ENCODE measurements at places on chromosomes 2 and 18.

GRCh38 chr2:678964-679363 is 1.8 kb upstream of the TMEM18 start:
- DNase-seq, result no peak

- DNase-seq, result no peak
Observed at GRCh38 chr2:165239856-165240515, 772 bp downstream of the SCN2A start.

- DNase-seq, result no peak
Observed at GRCh38 chr18:41674506-41674905, 280.5 kb upstream of the PIK3C3 start.

- no peak for DNase-seq
Observed at GRCh38 chr2:23351388-23352141, 33.4 kb upstream of the KLHL29 start.

GRCh38 chr2:190867212-190867611 is 13.4 kb upstream of the GLS start:
- no peak for DNase-seq

DNA sequence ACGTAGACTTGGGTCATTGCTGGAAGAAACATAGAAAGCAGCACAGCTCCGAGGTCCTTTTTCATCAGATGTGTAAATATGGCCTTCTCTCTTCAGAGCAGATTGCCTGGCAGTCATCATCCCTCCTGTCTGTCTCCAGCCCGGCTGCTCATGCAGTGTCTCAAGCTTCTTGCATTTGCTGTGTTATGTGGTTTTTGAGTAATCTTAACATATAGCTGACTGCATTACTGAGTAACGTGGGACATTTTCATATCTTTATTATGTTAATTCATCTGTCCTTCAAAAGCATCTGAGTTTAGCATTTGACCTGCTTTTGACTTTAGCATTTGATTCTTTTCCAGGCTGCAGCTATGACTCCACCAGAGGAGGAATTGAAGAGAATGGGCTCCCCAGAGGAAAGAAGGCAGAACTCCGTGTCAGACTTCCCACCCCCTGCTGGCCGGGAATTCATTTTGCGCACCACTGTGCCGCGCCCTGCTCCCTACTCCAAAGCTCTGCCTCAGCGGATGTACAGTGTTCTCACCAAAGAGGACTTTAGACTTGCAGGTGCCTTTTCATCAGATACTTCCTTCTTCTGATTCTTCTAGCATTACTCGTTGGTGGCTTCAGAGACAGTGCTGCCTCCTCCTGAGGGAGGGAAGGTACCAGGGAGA is 116.2 kb downstream of the RAB3GAP1 start:
- no peak for DNase-seq

DNA sequence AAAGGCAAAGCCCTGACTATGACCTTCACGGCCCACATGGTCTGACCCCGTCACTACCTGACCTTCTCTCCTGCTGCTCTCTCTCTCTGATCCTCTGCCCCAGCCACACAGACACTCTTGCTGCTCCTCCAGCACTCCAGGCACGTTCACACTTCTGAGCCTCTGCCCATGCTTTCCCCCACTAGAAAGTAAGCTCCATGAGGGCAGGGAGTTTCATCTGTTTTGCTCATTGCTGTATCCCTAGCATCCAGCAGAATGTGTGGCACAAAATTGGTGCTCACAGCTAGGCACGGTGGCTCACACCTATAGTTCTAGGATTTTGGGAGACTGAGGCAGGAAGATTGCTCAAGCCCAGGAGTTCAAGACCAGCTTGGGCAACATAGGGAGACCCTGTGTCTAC is 52.5 kb upstream of the STPG4 start:
- DNase-seq, result no peak

- DNase-seq, result no peak
Observed at GRCh38 chr2:74079522-74080341, 68.0 kb downstream of the BOLA3 start.

DNA sequence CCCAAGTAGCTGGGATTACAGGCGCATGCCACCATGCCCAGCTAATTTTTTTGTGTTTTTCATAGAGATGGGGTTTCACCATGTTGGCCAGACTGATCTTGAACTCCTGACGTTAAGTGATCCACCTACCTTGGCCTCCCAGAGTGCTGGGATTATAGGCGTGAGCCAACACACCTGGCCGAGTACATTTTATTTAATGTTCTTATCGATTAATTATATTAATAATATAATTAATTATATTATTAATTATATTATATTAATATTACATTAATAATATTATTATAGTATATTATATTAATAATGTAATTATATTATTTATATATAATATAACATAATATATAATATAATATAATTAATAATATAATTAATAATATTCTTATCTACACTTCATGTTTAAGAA is 101.4 kb downstream of the CCDC85A start:
- no peak for DNase-seq

DNA sequence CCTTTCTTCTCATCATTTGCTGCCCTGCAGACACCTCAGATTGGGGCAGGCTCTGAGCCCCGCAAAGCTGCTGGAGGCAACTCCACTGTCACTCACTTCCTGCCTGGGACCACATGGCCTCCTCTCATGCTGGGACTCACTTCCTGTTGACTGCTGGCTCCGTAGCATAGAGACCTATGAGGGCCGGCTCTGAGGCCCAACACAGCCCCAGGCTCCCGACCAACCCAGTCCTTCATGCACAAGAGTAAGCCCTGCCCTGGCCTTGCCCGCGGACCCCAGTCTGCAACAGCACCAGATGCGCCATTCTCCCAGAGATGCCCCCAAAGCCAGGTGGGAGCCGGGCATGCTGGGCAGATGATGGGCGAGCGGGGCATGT is 55.7 kb downstream of the DNMT3A start:
- no peak for DNase-seq

- no peak for DNase-seq
Observed at GRCh38 chr2:231297108-231297908, 98.2 kb upstream of the B3GNT7 start.

GRCh38 chr2:145875016-145875415 is 1355.1 kb upstream of the ZEB2 start:
- DNase-seq, result no peak

GRCh38 chr2:27807476-27807875 is 36.0 kb downstream of the MRPL33 start:
- no peak for DNase-seq

GRCh38 chr2:47785986-47786385 is 3.0 kb downstream of the MSH6 start:
- no peak for DNase-seq

DNA sequence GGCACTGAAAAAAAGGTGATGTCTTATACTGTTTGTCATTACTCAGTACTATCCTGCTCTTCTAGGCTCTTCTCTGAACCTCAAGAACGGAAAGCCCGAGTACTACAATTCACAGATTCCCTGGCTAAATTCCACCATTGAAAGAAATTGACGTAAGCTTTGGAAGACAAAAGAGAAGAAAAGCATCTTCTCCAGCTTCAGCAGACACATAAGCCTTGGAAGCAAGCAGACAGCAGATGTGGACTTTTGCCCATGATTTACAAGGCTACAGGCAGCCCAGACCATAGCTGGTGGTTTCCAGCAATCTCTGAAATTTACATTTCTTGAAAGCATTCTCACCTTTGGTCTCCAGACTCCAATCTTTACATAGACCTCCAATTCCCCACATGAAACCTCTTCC is 289.0 kb downstream of the C1D start:
- DNase-seq, result no peak

GRCh38 chr2:30421604-30422443 is 25.2 kb upstream of the LCLAT1 start:
- no peak for DNase-seq

- peak; percentile 71 for DNase-seq
Observed at GRCh38 chr2:69770193-69770702, 28.3 kb downstream of the ANXA4 start.

DNA sequence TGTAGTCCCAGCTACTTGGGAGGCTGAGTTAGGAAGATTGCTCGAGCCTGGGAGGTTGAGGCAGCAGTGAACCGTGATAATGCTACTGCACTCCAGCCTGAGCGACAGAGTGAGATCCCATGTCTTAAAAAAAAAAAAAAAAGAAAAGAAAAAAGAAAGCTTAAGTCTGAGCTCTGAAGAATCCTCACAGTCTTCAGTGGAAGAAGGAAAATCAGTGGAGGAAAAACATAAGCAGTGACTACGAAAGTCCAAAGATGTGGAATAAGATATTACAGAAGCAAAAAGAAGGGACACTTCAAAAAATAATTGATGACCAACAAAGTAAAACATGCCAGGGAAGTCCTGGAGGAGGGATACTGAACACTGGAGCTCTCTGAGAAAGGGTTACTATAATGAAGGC is 2.8 kb upstream of the PCGF1 start:
- DNase-seq, result no peak

DNA sequence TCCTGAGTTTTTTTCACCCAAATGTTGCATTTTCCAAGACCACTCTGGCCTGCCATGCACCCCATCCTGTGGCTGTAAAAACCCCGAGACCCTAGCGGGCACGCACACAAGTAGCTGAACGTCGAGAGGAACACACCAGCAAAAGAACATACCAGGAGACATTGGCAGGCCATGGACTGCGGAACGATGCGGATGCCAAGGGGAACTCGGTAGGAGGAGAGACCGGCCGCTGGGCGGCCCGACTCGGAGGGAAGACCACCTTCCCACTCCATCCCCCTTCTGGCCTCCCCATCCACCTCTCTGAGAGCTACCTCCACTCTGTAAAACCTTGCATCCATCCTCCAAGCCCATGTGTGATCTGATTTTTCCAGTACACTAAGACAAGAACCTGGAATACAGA is 105.5 kb upstream of the CELF4 start:
- no peak for DNase-seq

GRCh38 chr2:63765117-63765516 is 76.6 kb upstream of the UGP2 start:
- DNase-seq, result no peak

DNA sequence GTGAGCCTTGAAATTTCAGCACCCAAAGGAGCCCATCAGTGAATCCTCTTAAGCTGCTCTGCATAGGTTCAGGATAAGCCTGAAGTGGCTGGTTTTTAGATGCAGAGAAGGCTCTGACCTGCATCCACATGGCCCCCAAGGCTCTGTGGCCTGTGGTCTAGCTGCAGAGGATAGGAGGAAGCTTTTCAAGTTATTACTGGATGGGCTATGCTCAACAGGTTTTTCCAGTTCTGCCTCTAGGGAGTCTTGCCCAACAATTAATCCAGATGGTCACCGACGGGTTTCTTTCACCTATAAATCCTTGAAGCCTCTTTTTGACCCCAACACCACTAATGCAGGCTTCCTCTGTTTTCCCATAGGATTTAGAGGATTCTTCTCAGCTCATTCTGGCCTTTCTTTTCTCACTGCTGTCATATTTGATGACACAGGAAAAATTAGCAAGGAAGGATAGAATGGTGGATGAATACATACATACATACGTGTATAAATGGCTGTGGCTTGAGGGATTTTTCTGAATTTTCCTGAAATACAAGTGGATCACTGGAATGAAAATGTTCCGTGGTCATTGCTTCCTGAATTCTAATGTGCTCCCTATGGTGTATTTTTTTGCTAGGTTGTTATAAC is 52.2 kb upstream of the BCL2L11 start:
- DNase-seq, result no peak

DNA sequence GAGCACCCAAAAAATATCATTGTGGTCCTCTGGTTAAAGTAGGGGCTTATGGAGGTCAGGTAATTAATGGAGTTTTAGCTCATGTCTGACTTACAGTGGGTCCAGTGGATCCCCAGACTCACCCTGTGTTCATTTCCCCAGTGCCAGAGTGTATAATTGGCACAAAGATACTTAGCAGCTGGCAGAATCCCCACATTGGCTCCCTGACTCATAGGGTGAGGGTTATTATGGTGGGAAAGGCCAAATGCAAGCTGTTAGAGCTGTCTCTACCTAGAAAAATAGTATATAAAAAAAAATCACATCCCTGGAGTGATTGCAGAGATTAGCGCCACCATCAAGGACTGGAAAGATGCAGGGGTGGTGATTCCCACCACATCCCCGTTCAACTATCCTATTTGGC is 1067.6 kb upstream of the ACVR2A start:
- no peak for DNase-seq

- no peak for DNase-seq
Observed at GRCh38 chr18:37577051-37577611, 11.5 kb upstream of the CELF4 start.

- no peak for DNase-seq
Observed at GRCh38 chr2:165631089-165631488, 161.6 kb downstream of the CSRNP3 start.

- DNase-seq, result no peak
Observed at GRCh38 chr18:58866773-58867150, 2.1 kb downstream of the ZNF532 start.

GRCh38 chr2:86027922-86028765 is 77.5 kb downstream of the POLR1A start:
- no peak for DNase-seq

DNA sequence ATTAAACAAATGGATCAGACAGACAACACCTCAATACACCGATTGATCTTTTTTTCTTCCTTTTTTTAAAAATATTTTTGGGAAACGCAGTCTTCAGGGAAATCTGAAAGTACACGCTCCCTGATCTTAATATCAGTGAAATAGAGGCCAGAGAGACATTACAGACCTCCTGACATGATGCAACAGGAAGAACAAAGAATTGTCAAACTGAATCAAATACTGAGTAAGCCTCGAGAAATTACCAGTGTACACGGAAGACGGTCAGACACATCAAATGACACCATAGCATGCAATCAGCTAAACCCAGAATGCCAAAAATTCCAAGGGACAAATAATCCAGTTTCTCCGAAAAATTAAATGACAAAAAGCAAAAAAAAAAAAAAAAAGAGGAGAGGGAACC is 80.2 kb upstream of the NFU1 start:
- no peak for DNase-seq

All from keratinocyte (primary cell).